ENCODE measurements at places on chromosomes 5 and 9.

DNA sequence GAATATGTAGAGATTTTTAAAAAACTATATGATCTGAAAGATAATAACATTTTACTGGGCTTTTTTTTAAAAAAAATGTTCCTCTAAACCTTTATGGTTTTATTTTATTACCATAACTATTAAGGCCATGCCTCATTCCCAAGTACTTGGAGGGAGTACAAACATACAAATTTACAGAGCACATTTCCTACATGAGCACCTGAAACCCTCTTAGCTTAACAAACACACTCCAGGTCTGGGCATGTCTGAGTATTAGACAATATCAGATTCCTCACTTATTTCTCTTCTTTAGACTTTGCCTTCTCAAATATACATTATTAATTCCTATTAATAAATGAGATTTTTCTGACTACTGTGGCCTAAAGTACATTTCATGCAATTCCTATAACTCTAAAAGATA, 319.2 kb downstream of the SLCO4C1 start:
- no peak for DNase-seq

GRCh38 chr9:104740621-104741020, 6.9 kb upstream of the NIPSNAP3A start:
- DNase-seq: no peak

DNA sequence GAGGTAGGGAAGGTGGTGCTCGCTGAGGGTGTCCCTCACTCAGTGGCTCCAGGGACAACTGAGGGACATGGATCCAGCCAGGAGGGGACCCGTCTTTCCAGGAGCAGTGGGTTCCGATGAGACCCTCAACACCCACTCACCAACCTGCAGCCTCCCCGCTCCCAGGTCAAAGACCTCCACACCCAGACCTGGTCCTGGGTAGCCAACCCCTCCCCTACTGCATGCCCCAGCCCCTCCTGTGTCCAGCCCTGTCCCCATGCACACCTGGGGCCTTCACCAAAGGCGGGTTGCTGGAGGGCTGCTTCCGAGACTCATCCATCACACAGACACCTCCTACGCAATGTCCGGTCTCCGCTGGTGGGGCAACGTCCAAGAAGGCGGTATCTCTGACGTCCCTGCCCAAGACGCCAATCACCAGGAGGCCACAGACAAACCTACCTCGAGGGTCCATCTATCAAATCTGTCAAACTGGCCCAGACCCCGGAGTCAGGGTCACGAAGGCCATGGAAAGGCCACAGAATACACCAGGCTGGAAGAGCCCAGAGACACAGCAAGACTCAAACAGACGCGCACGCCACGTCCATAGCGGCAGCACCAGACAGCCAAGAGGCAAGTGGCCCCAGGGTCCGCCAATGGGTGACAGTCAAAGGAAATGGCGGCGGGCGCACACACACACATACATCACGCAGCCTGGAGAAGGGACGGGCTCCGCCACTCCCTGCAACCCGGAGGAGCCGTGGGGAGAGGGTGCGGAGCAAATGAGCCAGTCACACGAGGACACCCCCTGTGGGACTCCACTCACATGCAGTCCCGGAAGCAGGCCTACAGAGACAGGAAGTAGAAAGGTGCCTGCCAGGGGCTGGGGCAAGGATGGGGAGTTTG, 10.8 kb downstream of the NACC2 start:
- no peak for DNase-seq

GRCh38 chr5:80905405-80905804, 54.8 kb upstream of the RASGRF2 start:
- DNase-seq: no peak

DNA sequence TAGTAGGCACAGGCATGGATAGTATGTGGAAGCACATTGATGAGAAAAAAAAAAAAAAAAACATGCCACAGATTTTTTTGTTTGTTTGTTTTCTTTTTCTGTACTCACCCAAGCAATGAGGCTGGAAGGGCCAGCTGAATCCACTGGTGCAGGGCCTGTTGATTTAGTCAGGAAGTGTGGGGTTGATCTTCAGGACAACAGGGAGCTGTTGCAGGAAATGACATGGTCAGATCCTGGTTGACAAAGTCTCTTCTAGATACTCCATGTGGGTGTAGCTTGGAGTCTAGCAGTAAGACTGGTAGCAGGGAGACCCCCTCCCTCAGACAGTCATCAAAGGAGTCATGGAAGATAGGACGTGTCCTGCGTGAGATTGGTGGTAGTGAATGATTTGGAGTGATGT, 191.8 kb downstream of the PAPPA start:
- DNase-seq: no peak

DNA sequence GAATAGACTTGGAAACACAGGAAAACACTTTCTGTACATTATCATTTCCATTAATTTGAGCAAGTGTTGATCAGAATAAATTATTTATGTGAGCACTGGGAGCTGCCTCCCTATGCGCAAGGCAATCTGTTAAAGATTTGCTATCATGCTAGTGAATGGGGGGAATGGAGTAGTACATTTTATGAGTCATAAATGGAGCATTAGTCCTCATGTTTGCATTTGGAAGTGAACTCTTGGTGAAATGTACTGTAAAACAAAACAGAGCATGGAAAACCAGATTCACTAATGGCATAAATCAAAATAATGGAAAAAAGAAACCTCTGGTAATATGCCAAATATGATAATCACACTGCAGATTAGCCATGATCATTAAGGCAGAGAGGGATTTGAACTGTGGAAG, 40.5 kb upstream of the TMC1 start:
- no peak for DNase-seq

GRCh38 chr5:72152545-72152944, 45.3 kb downstream of the MAP1B start:
- DNase-seq: no peak

GRCh38 chr9:105708405-105708804, 14.1 kb downstream of the TMEM38B start:
- no peak for DNase-seq

- DNase-seq: no peak
Observed at GRCh38 chr5:127101935-127102334, 28.6 kb upstream of the C5orf63 start.

DNA sequence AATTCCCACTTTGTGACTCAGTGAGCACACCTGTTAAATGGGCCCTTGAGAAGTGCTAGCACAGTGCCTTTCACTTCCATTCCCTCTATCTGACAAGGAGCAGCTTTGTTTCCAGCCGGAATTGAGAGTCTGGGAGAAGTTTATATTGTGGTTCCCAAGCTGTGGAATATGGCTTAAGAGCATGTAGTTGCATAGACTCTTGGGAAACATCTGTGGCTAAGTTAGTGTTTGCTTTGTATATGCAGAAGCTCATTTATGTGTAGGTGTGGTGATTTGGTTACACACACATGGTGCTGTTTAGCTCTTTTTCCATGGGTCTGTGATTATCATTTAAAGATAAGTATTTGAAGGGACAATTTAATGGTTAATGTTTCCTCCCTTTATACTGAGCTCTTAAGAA, 110.5 kb upstream of the HMHB1 start:
- no peak for DNase-seq

- DNase-seq: no peak
Observed at GRCh38 chr5:173010547-173011464, 27.2 kb downstream of the ATP6V0E1 start.

GRCh38 chr9:125889476-125890419, 142.6 kb downstream of the PBX3 start:
- no peak for DNase-seq

DNA sequence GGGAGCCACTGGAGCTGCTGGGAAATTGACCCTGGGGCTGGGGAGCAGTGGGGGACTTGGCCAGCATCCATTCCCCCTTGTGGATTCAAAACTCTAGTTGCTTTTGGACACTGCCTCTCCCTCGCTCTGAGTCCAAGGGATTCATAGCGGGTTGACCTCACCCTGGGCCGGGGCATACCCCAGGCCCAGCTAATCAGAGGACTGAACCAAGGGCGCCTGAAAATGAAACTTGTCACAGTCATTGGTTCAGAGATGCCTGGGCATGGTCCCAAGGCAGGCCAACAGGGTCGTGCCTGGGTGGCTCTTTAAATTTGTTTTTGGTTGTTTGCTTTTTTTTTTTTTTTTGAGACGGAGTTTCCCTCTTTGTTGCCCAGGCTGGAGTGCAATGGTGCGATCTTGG, 22.6 kb downstream of the STK10 start:
- no peak for DNase-seq
